Activated naive CD8-positive, alpha-beta T cell treated with anti-CD3 and anti-CD28 coated beads, Interleukin-2, amount 10 ng/mL, durations not matched to agents 7 days and 5 days (primary cell): ENCODE measurements at places on chromosomes 11 and 22.

DNA sequence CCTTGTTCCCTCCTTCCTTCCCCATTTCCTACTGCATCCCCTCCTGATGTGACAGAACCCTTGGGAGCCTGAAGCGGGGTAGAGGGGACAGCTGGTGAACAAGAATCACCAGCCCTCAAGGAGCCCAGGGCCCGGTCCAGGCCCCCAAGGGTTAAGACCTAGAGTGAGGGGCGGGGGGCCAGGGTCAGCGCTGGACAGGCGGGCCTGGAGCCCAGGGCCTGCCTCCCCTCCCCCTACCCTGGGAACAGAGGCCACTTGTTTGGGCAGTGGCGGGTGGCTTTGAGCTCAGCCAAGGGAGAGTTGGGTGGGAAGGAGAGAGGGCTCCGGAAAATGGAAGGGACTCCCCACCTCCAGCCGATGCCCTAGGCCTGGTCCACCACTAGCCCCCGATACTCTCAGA, 2.1 kb downstream of the ARAP1 start:
- no peak for DNase-seq

DNA sequence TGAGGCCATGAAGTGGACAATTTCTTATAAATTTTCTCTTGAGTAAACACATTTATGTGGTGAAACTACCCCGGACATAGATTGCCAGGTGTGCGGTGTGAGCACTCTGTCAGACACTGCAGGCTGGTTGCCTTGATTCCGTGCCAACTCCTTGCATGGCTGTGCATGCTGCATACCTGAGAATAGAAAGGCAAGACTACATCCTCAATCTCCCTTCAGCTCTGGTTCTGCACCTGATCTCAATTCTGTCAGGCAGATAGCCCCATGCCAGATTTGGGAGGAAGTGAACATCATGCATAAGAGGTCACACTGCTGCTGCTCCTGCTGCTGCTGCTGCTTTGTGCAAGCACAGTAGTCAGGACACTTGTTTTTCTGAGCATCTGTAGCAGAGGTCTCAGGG, 42.5 kb upstream of the DEUP1 start:
- no peak for DNase-seq

DNA sequence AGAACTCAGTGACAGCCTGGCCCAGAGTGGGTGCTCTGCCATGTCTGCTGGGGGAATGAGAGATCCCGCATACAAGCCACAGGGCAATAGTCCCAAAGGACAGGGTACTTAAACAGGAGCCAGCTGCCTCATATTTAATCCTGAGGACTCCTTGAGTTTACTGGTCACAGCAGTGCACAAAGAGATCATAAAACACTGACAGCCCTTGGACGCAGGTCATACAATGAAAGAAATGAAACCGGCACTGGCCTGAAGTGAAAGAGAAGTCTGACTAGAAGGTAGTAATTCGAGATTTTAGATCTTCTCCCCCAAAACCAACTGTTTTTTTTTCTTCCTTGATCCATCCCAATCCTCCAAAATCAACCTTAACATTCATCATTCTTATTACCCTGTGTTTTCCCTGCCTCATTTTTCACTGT, 299.8 kb upstream of the SYN3 start:
- DNase-seq = no peak

DNA sequence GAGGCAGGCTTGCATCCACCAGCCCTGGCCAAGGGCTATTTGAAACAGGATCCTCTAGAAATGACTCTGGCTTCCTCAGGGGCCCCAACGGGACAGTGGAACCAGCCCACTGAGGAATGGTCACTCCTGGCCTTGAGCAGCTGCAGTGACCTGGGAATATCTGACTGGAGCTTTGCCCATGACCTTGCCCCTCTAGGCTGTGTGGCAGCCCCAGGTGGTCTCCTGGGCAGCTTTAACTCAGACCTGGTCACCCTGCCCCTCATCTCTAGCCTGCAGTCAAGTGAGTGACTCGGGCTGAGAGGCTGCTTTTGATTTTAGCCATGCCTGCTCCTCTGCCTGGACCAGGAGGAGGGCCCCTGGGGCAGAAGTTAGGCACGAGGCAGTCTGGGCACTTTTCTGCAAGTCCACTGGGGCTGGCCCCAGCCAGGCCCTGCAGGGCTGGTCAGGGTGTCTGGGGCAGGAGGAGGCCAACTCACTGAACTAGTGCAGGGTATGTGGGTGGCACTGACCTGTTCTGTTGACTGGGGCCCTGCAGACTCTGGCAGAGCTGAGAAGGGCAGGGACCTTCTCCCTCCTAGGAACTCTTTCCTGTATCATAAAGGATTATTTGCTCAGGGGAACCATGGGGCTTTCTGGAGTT, 13.3 kb downstream of the IL10RA start:
- no peak for DNase-seq

- no peak for DNase-seq
Measured at GRCh38 chr22:25397616-25398015, 166.9 kb upstream of the GRK3 start.

DNA sequence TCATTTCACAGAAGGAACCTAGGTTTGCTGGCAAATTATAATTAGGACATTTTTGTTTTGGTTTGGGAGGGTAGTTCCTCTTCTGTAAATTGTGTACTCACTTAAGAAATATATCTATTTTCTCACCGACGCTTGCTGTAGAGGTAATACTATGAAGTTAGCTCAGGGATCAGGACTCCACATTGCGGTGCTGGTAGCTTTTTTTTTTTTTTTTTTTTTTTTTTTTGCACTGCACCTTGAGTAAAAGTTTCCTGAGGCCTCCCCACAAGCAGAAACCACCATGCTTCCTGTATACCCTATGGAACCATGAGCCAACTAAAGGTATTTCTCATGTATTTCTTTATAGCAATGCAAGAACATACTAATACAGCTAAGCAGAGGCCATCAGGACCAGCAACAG, 14.7 kb downstream of the UBTFL1 start:
- no peak for DNase-seq

- peak; percentile 54 for DNase-seq
Measured at GRCh38 chr11:35083431-35084238, 55.3 kb upstream of the CD44 start.

DNA sequence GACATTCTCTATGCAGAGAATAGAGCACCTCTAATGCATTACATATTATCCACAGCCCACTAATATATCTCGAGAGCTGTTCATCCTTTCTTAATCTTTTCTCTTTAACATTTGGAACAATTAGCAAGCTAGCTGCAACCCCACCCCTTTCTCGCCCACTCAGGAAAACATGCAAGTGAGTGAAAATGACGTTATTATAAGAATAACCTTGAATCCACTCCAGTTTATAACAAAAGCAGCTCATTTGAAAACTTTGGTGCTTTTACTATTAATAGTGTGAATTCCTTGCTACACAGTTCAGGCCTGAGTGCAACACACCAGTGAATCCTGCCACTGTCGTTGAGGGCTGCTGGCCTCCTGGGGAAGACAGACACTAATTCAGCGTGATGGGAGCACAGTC, 63.3 kb upstream of the BMAL1 start:
- DNase-seq = no peak

- DNase-seq = no peak
Measured at GRCh38 chr22:37764622-37765021, 43.1 kb upstream of the GCAT start.

DNA sequence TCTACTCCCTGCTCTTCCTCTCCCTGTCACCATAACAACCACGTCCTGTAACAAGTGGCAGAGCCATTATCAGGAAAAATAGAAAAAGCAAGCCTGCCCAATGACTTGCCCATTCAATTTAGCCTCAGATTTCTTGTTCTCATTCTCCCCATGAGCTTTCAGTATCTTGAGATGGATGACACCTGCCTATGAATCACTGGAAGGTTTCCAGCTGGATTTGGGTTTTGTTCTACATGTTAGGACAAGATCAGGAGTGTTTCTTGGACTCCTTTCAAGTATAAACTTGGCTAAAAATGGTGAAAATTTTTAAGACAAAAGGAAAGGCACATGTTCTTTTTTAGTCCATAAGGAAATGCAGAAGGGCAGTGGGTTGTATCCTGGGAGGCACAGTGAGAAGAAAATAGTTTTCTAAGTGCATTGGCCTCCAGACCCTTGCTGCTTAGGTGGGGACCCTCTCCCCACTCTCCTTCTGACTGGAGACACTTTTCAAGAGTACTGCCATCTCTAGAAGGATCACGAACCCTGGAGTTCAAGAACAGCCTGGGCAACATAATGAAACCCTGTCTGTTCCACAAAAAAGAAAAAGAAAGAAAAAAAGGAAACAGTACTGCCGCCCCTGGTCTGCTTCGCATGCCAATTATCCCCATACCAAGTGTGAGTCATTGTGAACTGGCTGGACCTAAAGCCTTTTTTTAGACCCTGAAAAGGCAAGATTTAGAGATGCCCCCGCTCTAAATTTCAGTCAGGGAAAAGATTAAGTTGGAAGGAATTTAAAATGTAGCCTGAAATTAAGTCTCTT, 51.0 kb downstream of the MTNR1B start:
- no peak for DNase-seq

DNA sequence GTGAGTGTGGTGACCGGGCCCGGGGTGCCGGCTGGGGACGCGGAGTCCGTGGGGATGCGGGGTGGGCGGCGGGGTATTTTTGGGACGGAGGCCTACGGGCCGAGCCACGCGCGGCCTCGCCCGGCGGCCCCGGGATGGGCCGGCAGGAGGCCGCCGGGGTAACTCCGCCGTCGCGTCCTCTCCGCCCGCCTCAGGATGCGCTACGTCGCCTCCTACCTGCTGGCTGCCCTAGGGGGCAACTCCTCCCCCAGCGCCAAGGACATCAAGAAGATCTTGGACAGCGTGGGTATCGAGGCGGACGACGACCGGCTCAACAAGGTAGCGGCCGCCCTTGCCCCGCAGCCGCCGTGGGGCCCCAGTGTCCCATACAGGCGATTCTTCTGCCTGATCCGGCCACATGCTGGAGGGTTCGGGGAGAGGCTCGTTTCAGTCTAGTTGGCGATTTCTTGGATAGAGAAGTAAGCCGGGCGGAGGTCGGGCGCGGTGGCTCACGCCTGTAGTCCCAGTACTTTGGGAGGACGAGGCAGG, 337 bp downstream of the RPLP2 start:
- no peak for DNase-seq

- DNase-seq = peak; percentile 48
Measured at GRCh38 chr22:46336119-46337078, 885 bp downstream of the TRMU start.

DNA sequence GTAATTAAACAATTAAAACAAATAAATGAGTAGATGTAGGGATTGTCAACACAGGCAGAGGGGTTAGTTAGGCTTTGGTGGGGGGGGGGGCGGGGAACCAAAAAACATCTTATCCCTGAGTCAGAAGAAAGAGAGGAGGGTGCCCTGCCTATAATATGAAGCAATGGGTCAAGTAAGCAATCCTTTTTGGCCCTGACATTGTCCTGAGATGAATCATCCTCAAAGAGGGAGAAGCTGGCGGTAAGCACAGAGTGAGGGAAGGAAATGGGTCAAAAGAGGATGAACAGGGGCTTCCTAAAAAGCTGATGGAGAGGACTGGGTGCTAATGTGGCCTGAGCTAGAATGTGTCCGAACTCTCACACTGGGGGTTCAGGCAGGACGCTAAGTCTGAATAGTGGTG, 4.7 kb downstream of the OLFML1 start:
- no peak for DNase-seq

- no peak for DNase-seq
Measured at GRCh38 chr11:87368858-87369480, 331.2 kb downstream of the TMEM135 start.

DNA sequence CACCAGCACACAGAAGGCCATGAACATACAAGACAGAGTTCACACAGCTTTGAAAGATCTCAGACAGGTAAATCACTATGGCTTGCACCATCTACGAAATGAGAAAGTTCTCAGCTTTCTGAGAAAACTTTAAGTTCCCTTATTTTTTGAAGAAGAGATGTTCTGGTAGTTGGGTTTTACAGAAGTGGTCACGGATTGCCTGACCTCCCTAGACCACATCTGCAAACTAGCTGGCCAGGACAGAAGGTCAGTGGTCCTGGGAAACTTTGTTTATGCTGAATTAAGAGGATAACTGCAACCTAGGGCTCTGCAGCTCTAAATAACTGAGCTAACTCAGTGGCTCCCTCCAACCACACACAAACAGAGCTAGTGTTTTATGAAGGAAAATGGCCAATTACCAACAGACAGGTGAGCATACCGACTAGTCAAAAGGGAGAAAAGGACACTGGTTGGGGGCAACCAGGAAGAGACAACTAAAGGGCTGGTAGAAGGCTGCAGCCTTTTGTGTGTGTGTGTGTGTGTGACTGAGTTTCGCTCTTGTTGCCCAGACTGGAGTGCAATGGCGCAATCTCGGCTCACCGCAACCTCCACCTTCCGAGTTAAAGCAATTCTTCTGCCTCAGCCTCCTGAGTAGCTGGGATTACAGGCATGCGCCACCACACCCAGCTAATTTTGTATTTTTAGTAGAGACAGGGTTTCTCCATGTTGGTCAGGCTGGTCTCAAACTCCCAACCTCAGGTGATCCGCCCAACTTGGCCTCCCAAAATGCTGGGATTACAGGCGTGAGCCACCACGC, 8.5 kb upstream of the SCN2B start:
- no peak for DNase-seq

DNA sequence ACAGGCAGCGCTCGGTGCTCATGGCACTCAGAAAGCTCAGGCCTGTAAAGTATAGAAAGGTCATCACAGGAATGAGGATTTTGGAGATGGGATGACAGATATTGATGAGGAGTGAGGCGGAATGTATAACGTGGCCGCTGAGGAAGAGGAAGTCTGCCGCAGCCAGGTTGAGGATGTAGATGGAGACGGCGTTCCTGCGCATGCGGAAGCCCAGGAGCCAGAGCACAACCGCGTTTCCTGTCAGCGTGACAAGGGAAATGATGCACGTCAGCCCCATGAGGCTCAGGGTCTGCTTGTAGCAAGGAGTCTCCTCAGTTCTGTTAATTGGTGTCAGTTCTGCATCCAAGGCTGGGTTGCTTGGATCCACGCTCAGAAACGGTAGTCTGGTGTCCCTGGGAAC, 33.1 kb upstream of the MRGPRX1 start:
- DNase-seq = no peak

DNA sequence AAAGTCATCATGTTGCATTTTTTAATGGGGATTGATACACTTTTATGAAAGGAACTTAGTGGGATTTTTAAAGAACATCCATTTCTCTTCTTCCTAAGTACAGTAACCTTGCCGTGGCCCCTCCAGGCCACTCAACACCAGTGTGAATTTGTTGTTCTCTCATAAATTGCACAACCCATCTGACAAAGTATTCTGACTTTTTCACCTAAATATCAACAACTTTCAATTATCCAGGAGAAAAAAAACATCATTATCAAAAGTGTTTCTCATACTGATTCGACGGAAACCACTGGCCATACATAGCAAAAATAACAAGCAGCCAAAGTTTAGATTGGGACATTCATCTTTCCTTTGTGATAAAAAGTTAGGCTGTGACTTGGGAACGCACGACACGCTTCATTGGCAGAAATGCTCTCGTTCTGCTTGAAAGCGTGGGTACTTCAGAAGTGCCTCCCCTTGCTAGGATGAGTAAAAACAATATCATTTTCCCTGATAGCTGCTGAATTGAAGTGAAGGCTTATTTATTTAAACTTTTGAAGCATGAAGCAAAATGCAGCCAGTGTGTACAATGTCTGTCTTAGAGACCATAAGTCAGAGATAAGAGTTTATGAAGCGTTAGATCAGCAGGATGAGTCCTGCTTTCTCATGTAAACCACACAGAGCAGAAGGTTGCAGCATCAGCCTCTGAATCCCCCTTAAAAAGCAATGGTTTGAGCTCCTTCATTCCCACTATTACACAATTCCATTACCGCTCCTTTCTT, 20.6 kb upstream of the EIF3M start:
- DNase-seq = no peak

GRCh38 chr22:49583341-49583740, 244.3 kb downstream of the BRD1 start:
- DNase-seq = no peak

GRCh38 chr11:89490981-89491690, at the start of gene NOX4:
NOX4 (minus strand) TSS chr11:89491375; CDS start chr11:89491246, 129 bp downstream.
- peak; percentile 23 for DNase-seq
